ENCODE measurements at places on chromosomes 12 and 14. TPM values are rescaled to one million over a fixed set of nuclear protein-coding genes. Genes with fewer than 3 reads are reported as not detected.
A peak's percentile ranks its signal among the peaks of the same experiment; 100 is the strongest.

DNA sequence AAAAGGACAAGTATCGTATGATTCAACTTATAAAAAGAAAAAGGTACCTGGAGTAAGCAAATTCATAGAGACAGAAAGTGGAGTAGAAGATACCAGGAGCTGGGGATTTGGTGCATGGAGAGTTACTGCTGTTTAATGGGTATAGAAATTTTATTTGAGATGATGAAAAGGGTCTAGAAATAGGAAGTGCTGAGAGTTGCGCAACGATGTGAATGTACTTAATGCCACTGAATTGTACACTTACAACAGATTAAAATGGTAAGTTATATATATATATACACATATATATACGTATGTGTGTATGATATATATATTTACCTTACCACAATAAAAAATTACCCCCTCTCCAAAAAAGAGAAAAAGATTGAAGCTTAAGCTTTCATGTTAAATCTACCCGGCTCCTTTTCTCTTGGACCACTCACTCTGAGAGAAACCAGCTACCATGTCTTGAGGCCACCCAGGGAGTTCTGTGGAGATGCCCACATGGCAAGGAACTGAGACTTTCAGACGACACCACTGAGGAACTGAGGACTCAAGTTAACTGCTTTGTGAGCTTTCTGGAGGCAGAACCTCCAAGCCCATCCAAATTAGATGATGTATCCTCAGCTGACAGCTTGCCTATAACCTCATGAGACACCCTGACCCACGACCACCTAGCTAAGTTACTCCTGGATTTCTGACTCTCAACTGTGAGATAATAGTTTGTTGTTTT lies 130.0 kb upstream of the BTG1 start:
- no peak overlapping the region for H3K4me3 ChIP-seq
- H3K4me1 ChIP-seq: peaks cover 10% of the 10 kb centered on the region
- H3K36me3 ChIP-seq: no peaks in the 10 kb centered on the region
- H3K27me3 ChIP-seq: no peaks in the 10 kb centered on the region
- no peak for DNase-seq

DNA sequence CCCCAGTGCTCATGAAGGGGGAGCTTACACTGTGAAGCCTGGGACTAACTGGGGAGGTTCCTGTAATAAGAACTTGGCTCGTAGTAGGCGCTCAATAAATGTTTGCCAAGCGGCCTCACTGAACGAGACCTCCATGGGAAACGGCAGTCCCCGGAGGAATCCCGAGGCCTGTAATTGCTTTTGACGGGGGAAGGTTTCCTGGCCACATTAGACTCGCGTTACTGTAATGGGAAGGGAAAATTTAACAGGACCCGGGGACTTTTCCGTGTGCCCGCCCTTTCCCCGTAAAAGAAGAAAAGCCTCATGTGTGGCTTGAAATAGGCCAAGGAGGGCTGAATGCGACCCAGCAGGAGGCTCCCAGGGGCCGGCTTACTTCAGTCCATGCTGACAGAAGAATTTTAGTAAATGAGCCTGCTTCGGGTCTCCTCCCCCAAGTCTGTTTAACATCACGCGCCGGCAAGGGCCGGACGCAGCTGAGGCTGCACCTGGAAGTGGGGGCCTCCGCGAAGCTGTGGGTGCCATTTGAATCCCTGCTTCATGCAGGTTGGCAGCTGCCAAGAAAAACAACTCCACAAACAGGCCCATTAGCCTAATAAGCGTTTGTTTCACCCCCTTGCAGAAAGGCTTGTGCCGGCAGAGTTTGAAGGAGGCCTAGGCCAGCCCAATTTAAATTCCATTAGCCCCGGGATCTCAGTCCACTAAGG lies 39.8 kb upstream of the PWP1 start:
- H3K4me3 ChIP-seq: no peak overlapping the region
- no peak overlapping the region for H3K27ac ChIP-seq
- H3K36me3 ChIP-seq: no peaks in the 10 kb centered on the region
- H3K4me1 ChIP-seq: peaks cover 10% of the 10 kb centered on the region
- peaks cover 2% of the 10 kb centered on the region for H3K27me3 ChIP-seq

DNA sequence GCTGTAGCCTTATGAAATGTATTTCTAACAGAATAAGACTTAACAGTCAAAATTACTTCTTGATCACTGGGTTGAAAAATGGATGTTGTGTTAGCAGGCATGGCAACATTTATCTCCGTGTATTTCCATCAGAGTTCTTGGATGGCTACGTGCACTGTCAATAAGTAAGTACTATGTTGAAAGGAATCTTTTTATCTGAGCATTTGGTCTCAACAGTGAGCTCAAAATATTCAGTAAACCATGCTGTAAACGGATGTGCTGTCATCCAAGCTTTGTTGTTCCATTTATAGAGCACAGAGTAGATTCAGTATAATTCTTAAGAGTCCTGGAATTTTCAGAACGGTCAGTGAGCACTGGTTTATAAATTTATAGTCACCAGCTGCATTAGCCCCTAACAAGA lies 15.5 kb downstream of the SCAF11 start:
- no peak overlapping the region for H3K4me3 ChIP-seq
- H3K4me1 ChIP-seq: peaks cover 88% of the 10 kb centered on the region
- H3K36me3 ChIP-seq: peaks cover 21% of the 10 kb centered on the region
- H3K27me3 ChIP-seq: no peaks in the 10 kb centered on the region
- peak overlapping the region; percentile 4 for H3K27ac ChIP-seq
- DNase-seq: no peak

DNA sequence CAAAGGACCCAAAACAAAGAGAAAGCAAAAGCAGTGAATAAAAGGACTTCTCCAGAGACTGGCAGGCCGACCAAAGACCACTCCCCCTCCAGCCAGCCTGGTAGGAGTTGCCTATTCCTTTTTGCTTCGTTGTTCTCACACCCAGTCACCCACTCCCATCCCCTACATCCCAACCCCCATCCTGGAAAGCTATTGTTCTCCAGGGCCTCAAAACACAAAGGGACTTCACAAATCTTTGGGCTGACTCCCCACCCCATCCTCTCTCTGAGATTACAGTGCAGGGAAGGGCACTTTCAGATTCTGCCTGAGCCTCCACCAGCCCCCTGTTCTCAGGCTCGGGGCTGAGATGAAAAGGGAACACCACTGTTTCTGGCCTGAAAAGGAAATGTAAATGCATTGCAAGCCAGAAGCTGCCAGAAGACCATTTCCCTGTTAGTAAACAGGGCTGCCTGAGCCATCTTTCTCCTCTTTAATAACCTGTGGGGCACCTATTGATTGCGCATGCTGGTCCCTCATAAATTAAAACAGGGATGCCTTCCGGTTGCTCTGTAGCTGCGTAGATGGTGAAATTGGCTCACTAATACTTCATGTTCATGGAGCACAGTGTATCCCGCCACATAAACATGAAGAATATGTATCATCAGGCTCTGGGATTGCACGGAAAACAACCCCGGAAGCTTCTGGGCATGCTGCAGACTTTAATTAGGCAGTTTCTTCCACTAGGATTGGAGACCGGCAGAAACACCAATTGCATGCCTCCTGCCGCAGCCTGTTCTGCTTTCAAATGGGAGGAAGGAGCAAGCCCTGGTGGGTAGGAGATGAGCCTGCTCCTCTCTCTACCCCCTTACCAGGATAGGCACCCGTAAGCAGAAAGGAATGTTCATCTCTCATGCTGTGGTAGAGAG lies 130.3 kb upstream of the FUT8 start:
- peak overlapping the region; percentile 12 for H3K4me3 ChIP-seq
- H3K4me1 ChIP-seq: peaks cover 37% of the 10 kb centered on the region
- H3K27me3 ChIP-seq: no peaks in the 10 kb centered on the region
- no peaks in the 10 kb centered on the region for H3K36me3 ChIP-seq
- peak overlapping the region; percentile 66 for H3K27ac ChIP-seq

- H3K36me3 ChIP-seq: peaks cover 18% of the 10 kb centered on the region
- no peak overlapping the region for H3K4me3 ChIP-seq
- H3K27me3 ChIP-seq: no peaks in the 10 kb centered on the region
- H3K27ac ChIP-seq: no peak overlapping the region
- H3K4me1 ChIP-seq: peaks cover 49% of the 10 kb centered on the region
- no peak for DNase-seq
These were observed 24.3 kb upstream of the SLC38A2 start for GRCh38 chr12:46396826-46397225.

GRCh38 chr12:58206876-58207275 lies 265.5 kb downstream of the ATP23 start:
- H3K4me1 ChIP-seq: peaks cover 12% of the 10 kb centered on the region
- no peak overlapping the region for H3K4me3 ChIP-seq
- DNase-seq: no peak

DNA sequence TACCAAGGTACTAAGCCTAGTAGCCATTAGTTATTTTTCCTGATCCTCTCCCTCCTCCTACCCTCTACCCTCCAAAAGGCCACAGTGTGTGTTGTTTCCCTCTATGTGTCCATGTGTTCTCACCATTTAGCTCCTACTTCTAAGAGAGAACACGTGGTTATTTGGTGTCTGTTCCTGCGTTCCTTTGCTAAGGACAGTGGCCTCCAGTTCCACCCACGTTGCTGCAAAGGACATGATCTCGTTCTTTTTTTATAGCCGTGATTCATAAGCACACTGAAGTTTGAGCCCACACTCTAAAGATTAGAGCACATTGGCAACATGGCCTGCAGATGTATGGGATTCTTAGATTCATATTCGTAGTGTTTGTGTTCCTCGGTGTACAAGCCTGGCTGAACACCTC lies 8.1 kb upstream of the STX2 start:
- peaks cover 4% of the 10 kb centered on the region for H3K27me3 ChIP-seq
- no peaks in the 10 kb centered on the region for H3K36me3 ChIP-seq
- no peak overlapping the region for H3K27ac ChIP-seq
- DNase-seq: no peak

GRCh38 chr12:116169071-116169470 lies 108.4 kb downstream of the MED13L start:
- no peaks in the 10 kb centered on the region for H3K27me3 ChIP-seq
- no peaks in the 10 kb centered on the region for H3K36me3 ChIP-seq
- no peak overlapping the region for H3K27ac ChIP-seq
- H3K4me1 ChIP-seq: peaks cover 65% of the 10 kb centered on the region
- no peak overlapping the region for H3K4me3 ChIP-seq

DNA sequence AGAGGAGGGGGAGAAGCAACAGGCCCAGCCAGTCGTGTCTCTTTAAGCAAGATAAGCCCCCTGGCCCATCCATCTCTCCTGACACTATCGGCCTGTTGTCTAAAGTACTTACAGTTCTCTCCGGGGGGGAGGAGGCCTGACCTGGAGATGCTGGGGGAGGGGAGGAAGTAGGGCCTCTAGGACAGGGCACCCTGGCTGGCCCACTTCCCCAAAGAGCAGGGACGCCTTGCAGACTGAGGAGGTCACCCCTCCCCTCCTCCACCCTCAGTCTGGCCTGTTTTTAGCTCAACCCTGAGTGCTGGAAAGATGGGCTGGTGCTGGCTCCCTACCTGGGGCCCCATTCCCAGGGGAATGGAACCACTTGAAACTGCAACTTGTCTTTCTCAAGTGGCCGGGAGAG lies 70.3 kb downstream of the TBX5 start:
- no peaks in the 10 kb centered on the region for H3K27me3 ChIP-seq
- no peaks in the 10 kb centered on the region for H3K36me3 ChIP-seq
- H3K4me1 ChIP-seq: no peaks in the 10 kb centered on the region
- DNase-seq: no peak
- H3K4me3 ChIP-seq: no peak overlapping the region

OR6C2 gene
- total RNA-seq: not detected

KRT78 gene
- not detected for total RNA-seq

FAM234B gene
- total RNA-seq: 6.8 TPM

Measured in osteocyte (in vitro differentiated cells).